Activated CD4-positive, alpha-beta memory T cell treated with anti-CD3 and anti-CD28 coated beads for 36 hours (primary cell): ENCODE measurements at places on chromosomes 11 and 22.

GRCh38 chr11:73189315-73189714 lies 28.8 kb upstream of the P2RY2 start:
- no peak for DNase-seq

GRCh38 chr11:109747839-109748238 lies 325.8 kb downstream of the C11orf87 start:
- no peak for DNase-seq

DNA sequence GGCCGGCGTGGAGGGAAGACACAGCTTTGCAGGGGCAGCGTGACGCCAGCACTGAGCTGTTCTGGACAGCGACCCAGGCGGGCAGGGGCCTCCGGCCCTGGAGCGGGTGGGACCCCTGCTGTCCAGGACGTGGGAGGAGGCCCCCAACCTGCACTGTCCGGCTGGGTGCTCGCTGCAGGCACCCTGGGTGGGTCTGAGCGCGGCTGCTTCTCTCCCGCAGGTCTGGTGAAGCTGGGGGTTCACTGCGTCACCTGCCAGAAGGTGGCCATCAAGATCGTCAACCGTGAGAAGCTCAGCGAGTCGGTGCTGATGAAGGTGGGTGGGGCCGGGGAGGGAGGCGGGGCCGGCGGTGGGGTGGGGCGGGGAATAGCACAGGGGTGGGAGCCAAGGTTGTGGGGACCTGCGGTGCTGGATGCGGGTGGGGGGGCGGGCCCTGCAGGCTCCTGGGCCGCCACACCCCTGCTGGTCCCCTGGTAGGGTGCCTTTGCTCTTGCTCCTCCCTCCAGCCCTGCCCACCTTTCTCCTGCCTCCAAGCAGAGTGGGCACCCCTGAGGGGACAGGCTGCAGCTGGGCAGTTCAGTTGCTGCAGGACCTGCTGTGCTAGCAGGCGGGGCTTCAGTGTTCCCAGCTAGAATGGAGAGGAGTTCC lies 46.2 kb downstream of the BRSK2 start:
- no peak for DNase-seq

DNA sequence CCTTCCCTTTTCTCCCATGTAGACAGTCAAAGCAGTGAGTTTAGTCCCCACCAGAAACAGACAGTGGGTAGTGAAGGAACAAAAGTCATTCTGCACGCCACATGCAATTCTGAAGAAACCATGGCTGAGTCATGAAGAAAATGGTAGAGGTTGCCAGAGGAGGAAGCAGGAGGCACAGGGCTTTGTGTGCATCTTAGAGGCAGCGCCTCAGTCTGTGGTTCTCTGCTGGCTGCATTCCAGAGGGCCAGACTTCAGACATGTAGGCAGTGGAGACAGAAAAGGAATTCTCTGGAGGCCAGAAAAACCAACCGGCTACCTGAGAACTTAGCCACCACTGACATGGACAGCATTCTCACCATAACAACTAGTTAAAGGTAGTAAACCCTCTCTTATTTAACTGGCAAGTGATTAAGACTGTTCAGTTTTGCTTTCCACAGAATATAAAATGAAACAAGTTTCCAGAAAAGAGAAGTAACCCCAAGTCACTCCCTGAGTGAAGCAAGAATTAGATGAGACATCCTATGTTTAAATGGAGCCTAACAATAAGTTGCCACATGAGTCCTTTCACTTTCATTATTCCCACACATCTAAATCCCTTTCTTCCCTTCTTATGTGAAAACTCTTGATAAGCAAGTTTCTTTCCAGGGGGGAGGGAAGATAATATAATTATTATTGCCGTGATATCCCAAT lies 556.1 kb downstream of the SOX6 start:
- peak; percentile 43 for DNase-seq

GRCh38 chr11:35107861-35108260 lies 31.1 kb upstream of the CD44 start:
- DNase-seq = no peak
